ENCODE measurements at places on chromosomes 3 and 15.

DNA sequence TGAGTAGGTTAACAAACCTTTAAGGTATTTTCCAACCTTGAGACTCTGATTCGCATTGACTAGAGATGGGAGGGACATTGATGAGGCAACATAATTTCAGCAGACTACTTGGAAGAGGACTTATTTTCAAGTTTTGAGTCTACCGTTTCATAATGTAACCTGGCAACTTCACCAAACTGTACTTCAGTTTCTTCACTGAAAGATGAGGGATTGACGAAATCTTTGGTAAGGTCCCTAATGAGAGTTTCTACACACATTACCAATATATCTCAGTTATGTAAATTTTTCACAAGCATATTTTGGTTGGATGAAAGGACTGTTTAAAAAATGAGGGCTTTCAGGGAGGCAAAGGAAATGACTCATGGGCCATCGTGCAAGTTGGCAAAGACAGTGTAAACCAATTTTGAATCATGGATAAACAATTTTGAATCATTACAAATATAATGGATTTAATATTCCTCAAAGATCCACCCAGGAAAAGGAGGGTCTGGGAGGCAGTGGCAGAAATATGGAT, 28.7 kb upstream of the SEMA6D start:
- DNase-seq: no peak

DNA sequence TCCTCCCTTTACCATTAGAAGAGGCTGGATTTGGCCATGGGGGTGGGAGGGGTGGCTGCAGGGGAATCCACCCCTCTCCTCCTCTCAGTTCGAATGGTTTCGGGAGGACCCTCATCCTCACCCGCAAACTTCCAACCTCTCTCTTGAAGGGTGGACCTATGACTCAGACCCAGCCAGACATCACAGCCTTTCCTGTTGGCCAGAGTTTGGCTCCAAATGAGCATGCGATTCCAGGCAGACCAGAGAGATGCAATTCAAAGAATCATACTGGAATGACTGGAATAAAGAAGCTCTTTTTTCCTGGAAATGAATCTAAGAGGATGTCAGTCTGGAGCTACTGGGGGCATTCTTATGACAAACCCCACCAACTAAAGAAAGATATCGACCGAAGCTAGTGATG, 516.7 kb upstream of the MDFIC2 start:
- no peak for DNase-seq

- no peak for DNase-seq
Measured at GRCh38 chr15:95252404-95252803, 1021.0 kb downstream of the MCTP2 start.

DNA sequence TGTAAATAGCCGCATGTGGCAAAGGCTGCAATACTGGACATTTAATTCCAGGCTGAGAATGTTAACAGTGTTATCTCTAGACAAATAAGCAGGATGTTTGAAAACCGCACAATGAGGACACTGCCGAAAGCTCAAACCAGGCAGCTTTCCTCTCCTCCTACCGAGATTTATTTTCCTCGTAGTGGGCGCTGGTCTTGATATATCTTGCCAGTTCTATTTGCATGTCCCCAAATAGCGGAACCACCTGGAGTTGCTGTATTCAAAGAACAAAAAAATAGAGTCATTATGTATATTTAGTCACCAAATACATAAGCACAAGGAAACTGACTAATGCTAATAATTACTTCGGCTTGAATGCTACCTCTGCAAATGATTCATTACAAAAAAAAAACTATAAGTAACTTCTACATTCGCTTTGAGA, 46.5 kb downstream of the CYFIP1 start:
- no peak for DNase-seq

DNA sequence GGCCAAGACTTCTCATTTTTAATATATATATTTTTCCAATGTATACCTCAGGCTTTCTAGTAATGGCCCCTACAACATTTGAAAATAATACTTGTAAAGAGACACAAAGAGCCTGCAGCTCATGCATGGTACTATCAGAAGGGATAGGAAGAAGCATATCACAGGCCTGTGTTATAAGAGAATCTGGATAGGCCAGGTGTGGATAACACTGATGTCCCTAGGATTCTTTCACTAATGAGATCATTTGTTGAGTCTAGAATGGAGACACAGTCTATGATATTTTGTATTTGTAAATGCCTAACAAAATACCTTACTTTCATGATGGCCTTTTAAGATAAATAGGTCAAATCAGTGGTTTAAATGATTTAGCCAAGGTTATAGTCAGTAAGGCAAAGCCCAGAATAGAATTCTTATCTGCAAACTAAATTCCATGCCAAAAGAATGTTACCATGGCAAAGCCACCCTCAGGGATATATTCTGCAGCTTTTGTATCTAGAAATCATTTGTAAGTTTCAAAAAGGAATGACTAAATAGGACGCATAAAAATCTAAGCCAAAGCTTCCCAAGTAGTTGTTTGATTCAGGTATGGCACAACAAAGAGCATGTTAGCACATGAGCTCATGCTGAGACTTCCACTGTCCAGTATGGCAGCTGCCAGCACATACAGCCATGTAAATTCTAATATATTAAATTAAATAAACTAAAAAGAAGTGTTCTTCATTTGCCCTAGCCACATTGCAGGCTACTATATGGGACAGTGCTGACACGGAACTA, 10.0 kb downstream of the DCP1A start:
- no peak for DNase-seq

GRCh38 chr15:91032919-91033803, 10.8 kb upstream of the VPS33B start:
- DNase-seq: peak; percentile 46

GRCh38 chr3:179608931-179609720, 4.5 kb downstream of the NDUFB5 start:
- peak; percentile 34 for DNase-seq

DNA sequence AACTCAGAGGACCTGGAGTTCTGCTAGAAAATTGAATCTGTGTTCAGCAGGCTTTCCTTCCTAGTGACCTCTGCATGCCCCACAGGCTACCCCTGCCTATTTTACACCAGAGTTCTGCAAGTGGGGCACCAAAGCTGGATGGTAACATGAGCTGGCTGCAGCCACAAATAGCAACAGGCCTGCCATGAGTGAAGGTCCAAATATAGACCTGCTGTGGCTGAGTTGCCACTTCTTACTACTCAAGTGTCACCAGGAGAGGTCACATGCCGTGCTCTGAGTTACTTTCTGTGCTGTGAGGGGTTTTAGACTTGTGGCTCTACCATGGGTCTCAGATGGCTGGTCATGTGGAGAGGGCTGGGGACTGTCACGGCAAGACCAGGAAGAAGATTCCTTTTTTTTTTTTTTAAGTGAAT, at the start of gene FSD2:
TSS of gene FSD2 (minus strand) at position 76 of the 413 bp plus-strand sequence. CDS start 18,679 bp downstream, outside the sequence.
- no peak for DNase-seq

GRCh38 chr3:47291158-47291753, 8.5 kb downstream of the KLHL18 start:
- no peak for DNase-seq

- no peak for DNase-seq
Measured at GRCh38 chr15:26201177-26201858, 338.2 kb upstream of the ATP10A start.

GRCh38 chr3:185813691-185814215, 11.1 kb downstream of the IGF2BP2 start:
- no peak for DNase-seq

- DNase-seq: no peak
Measured at GRCh38 chr3:53420831-53421230, 73.5 kb upstream of the DCP1A start.

Measured in CD4-positive, alpha-beta memory T cell (primary cell).